Stimulated activated CD8-positive, alpha-beta memory T cell treated with anti-CD3 and anti-CD28 coated beads, Interleukin-2, amount 100 ng/mL, for 1 hour (primary cell): ENCODE measurements at places on chromosomes 2 and 18.

DNA sequence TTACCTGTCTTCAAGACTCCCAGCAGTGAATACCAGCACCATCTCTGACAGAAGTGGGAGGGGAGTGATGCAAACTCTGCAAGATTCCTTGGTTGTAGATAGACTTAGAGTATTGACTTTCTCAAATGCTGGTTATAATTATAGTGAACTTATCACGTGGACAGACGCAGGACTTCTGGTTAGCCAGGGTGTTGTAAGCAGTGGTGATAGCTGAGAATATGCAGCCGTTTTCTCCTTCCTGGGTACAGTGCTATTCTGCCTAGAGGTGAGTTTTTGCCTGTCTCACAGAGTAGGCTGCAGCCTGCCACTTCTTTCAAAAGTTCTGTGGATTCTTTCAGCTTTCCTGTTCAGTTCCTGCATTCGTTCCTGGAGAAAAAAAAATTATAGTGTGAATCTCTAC, 733 bp upstream of the CXCR2 start:
- no peak for DNase-seq

GRCh38 chr2:196217116-196217515, 45.7 kb upstream of the STK17B start:
- DNase-seq = no peak

- DNase-seq = no peak
Observed at GRCh38 chr18:79952996-79953559, 1.6 kb upstream of the SLC66A2 start.

GRCh38 chr2:51165534-51166260, 133.8 kb upstream of the NRXN1 start:
- DNase-seq = no peak

DNA sequence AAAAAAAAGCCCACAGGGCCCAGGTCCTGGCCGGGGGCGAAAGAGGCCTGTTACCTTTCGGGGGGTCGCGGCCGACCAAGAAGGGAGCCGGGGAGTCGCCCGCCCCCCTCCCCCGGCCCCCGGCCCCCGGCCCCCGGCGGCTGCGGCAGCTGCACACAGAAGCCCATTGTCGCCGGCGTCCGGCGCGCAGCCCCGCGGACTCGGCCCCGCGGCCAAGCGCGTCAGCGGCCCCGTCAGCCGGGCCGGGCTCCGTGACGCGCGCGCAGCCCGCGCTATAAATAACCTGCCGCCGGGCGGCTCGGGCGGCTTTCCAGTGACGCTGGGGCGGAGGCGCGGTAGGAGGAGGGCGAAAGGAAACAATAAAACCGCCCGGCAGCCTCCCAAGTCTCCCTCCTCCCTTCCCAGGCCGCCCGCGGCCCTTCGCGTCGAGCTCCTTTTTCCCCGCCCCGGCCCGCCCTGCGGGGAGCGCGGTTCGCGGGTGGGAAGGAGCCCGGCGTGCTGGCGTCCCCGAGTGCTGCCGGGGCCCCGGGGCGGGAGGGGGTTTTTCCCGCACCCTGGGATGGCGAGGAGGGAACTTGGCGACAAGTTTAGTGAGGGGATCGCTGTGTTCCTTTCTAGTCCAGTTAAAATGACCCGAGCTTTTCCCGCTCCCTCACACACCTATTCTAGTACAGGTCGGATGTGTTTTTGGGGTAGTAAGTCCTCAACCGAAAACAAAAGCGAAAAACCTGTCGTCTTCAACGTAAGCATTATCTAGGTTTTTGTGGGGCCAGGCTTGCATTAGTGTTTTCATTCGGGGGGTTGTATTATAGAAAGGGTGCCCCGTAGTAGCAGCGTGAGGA, 10.0 kb upstream of the NR4A2 start:
- DNase-seq = peak; percentile 79

DNA sequence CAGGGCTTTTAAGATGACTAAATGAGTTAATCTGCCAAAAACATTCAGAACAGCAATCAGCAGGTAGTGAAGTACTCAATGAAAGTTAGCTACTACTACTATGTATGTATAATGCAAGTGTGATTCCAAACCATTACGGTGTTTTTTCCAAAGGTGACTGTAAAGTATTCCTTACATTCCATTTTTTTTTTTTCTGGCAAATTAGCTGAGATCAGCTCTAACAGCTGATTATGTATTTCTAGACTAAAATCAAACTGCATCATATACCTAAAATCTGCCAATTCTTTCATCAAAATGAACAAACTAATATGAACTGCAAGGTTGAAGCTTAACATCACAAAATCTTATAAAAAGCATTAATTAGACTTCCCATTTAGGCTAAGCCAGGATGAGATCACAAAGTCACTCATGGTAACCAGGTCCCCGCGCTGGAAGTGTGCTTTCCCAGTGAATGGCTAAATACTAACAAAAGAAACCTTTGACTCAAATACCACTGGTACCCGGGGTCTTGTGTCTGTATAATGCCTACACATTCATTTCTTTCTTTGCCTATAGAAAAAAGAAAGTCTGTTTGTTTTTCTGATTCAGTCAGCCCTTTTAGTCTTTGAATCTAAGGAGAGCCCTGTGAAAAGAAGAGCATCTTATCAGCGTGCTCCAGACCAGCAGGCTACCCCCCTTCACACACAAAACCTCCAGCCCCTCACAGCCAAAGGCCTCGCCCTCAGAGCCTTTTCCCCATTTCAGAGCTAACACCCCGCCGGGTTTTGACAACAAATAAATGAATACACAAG, 88.3 kb downstream of the RBMS1 start:
- DNase-seq = no peak

GRCh38 chr2:240293557-240294461, 141.7 kb upstream of the GPC1 start:
- DNase-seq = no peak

GRCh38 chr2:231199219-231199618, 788 bp downstream of the ARMC9 start:
- DNase-seq = no peak

GRCh38 chr2:175599966-175600831, 401.9 kb downstream of the LNPK start:
- no peak for DNase-seq

- DNase-seq = no peak
Observed at GRCh38 chr18:78622907-78623541, 356.6 kb upstream of the SALL3 start.
